Activated CD4-positive, alpha-beta T cell treated with anti-CD3 and anti-CD28 coated beads, Interleukin-2, amount 50 U/mL, for 1 hour (primary cell): ENCODE measurements at places on chromosomes 2 and 18.

- DNase-seq = no peak
Measured at GRCh38 chr2:7525746-7526145, 608.5 kb downstream of the RNF144A start.

GRCh38 chr2:160257041-160257742 is 57.1 kb upstream of the ITGB6 start:
- DNase-seq = no peak

GRCh38 chr2:9488583-9489547 is 14.5 kb downstream of the IAH1 start:
- no peak for DNase-seq

DNA sequence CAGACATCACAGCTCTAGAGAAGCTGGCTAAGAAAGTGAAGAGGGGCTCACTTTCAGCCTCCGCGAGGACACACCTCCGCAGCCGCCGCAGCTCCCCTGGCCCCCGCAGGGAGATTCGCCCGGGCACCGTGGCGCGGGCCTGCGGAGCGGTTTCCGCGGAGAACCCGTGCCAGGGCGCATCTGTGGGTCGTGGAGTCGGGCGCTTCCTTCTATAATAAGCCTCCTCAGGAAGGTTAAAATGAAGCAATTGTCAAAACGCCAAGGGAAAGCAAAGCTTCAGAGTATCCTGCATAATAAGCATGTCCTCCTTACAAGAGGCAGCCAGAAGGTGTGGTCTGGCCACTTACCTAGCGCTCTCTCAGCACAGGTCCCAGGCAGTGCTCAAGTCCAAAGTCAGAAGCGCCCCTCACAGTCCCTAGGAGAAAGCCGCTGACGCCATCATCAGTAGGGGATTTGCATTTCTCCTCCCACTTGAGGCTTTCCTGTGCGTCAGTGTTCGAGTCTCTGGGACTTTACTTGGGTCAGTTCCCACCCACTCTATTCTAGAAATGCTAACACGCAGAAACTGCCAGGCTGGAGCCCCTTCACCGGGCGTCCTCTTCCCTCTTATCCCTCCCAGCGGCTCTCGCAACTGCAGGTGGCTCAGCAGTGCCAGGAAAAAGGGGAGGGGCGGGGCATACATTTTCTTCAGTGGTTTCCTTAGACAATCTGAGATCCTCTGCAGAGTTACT is at the start of gene STAT4:
TSS of gene STAT4 (minus strand) at position 395 of the 731 bp plus-strand sequence. CDS start 2,791 bp downstream, outside the sequence.
- DNase-seq = peak; percentile 72

DNA sequence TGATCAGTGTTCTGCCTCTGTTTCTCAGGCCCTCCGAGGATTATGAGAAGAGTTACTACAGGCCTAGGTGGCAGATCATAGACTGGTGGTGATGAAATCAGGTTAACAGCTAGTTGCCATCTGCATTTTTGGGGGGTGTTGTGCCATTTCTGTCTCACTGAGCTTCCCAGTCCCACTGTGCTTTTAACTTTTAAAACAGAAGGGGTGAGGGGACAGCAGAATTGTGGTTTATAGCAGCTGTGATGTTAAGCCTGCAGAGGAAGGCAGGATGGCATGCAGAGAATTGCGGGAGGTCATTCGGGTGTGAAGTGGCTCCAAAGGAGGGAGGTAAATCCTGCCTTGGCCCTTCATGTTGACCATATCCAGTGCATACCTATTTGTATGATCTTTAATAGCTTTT is 5.0 kb downstream of the CAB39 start:
- no peak for DNase-seq

- DNase-seq = no peak
Measured at GRCh38 chr2:127330753-127331152, 36.8 kb upstream of the ERCC3 start.

DNA sequence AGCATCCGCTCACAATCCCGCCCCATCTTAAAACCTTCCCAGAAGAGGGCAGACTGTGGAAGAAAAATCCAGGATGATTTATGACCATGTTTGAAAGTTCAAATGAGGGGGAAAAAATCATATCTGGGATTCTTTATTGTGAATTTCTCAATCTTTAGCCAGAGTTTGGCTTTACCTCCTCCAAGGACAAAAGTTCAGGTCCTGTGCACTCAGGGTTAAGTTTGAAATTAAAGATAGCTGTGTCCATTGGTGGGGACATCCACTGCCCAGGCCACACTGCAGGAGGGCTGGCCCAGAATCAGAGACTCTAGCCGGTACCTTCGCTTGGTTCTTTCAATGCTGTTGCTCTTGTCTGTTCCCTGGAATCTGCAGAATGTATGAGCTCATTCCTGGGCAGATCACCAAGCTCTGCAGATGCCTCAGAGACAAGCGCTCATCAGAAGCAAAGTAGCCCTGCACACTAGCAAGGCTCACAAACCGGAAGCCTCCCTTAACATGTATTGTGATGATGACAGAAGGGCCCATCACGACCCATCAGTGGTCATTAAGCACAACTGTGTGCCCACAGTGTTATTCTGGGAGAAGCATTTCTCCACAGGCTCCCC is 375.3 kb upstream of the KLHL29 start:
- DNase-seq = no peak
